CD4-positive, CD25-positive, alpha-beta regulatory T cell (primary cell): ENCODE measurements at places on chromosomes 3 and 15. TPM values are rescaled to one million over a fixed set of nuclear protein-coding genes. Genes with fewer than 3 reads are reported as not detected.

Gene ISLR2
- not detected for polyA plus RNA-seq

DNA sequence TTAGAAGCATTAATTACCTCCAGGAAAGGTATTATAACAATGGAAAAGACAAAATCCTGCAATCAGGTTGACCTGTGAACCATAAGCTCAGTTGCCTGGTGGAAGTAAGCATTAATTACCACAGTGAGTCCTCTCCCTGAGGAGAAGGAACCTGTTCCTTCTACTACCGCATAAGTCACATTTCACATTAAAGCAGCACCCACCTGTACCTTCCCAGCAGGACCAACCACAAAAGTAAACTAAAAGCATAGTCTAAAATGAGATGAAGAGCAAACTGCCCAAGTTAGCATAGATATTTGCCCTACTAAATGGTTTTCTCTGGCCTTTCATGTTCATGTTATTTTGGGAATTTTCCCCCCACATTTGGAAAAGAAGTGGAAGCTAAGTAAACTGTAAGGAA is 78.2 kb downstream of the EFL1 start:
- no peak overlapping the region for H3K27ac ChIP-seq
- no peak for DNase-seq
- H3K4me3 ChIP-seq: no peak overlapping the region
- H3K27me3 ChIP-seq: no peaks in the 10 kb centered on the region

Gene CCR4
- 109 TPM for polyA plus RNA-seq

DNA sequence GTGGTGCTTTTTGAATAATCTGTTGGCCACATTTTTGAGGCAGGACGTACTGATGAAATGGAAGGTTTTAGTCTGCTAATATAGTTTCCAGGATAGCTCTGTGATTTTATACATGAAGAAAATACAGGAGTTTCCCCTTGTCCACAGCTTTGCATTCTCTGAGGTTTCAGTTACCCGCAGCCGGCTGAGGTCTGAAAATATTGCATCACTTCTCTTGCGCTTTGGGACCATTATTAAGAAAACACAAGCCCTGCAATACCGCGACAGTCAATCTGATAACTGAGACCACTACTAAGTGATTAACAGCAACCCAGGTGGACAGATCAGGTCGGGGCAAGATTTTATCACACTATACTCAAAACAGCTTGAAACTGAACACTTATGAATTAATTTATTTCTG is 33.0 kb downstream of the BLM start:
- peak overlapping the region; percentile 41 for H3K27ac ChIP-seq
- H3K27me3 ChIP-seq: no peaks in the 10 kb centered on the region
- H3K4me1 ChIP-seq: peaks cover 22% of the 10 kb centered on the region
- peaks cover 9% of the 10 kb centered on the region for H3K36me3 ChIP-seq
- peak overlapping the region; percentile 68 for H3K4me3 ChIP-seq
- DNase-seq: peak; percentile 10

DNA sequence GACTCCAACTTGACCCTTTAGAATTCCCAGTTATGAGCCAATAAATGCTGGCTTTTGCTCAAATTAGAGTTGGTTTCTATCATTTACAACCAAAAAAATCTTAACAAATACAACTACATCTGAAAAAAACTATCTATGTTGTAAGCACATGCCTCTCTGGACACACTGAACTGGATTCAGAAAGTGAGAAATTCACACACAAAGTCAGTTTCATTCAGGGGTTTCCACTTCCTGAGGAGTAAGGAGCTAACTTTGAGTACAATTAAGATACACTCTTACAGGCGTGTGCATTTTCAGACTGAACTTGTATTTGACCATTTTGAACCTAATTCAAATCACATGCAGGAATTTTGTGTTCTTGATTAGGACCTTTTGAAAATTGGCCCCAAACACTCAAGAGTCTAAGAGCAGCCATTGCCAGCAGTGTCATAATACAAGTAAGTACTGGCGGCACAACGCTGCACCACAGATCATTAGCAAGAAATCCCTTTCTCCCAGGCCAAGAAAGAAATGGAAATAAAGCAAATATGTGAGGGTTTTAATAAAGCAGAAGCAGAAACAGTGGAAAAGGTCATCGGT is 31.2 kb downstream of the LINS1 start:
- H3K36me3 ChIP-seq: peaks cover 42% of the 10 kb centered on the region
- no peak overlapping the region for H3K27ac ChIP-seq
- no peak for DNase-seq
- no peaks in the 10 kb centered on the region for H3K27me3 ChIP-seq

- H3K27me3 ChIP-seq: peaks cover 4% of the 10 kb centered on the region
- DNase-seq: no peak
- no peak overlapping the region for H3K4me3 ChIP-seq
- H3K27ac ChIP-seq: no peak overlapping the region
- H3K4me1 ChIP-seq: no peaks in the 10 kb centered on the region
Measured at GRCh38 chr3:88013592-88013991, 45.2 kb downstream of the CGGBP1 start.

DNA sequence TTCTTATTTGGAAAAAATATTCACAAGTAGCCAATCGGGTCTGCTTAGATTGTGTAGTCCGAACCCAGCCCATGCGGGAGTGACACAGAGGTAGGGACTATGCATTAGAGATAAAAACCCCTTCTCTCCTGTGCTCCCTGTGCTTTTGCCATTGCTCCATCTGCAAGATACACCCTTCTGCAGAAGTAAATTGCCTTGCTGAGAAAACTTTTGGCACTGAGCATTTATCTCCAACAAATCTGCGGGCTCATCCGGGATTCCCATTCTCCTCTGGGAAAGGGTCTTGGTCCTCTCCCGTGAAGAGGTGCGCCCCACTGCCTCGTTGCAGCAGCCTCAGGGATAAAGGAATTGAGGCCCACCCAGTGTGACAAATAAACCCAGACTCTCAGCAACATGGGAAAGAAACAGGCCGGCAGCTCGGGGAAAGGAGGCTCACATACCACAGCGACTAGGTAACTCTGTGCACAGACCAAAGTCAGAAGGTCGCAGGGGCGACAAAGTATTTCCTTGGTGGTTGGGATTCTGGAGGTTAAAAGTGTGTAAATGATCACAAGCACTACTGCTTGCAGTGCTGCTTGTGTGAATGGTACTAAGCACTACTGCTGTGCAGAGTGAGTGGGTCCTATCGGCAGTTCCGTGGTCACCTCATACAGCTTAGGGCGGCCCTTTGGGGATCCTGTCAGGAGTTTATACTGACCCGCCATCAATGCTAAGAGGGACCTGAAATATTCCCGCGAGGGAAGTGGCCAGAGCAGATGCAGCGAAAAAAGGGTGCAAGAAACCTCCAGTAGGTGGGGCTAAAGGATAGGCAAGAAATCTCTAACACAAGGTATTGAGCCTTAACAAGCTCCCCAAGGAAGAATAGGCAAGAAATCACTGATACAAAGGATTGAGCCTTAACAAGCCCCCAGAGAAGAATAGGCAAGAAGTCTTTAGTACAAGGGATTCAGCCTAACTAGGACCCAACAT is 54.3 kb downstream of the GSK3B start:
- no peaks in the 10 kb centered on the region for H3K27me3 ChIP-seq
- H3K4me1 ChIP-seq: no peaks in the 10 kb centered on the region
- H3K27ac ChIP-seq: no peak overlapping the region
- H3K36me3 ChIP-seq: peaks cover 24% of the 10 kb centered on the region
- no peak overlapping the region for H3K4me3 ChIP-seq

DNA sequence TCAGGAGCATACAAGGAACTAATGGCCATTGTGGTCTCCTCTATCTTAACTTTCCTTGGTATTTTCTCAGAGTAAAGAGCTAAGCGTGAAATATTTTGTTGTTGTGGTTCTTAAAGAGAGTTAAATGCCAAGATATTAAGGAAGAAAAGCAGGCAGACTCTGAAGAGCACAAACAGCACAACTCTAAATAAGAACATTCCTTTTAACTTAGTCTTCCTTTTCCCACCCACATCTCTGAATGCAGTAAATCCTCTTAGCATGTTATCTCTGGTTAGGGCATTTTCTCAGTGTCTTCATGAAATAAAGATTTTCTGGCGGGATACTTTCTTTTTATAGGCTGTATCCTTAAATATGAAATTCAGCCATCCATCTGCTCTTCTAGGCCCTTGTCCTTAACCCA is 1.5 kb downstream of the GPR87 start:
- no peak overlapping the region for H3K4me3 ChIP-seq
- H3K27me3 ChIP-seq: no peaks in the 10 kb centered on the region
- no peaks in the 10 kb centered on the region for H3K4me1 ChIP-seq
- no peak for DNase-seq

Gene SKIL
- 2.7 TPM for polyA plus RNA-seq

DNA sequence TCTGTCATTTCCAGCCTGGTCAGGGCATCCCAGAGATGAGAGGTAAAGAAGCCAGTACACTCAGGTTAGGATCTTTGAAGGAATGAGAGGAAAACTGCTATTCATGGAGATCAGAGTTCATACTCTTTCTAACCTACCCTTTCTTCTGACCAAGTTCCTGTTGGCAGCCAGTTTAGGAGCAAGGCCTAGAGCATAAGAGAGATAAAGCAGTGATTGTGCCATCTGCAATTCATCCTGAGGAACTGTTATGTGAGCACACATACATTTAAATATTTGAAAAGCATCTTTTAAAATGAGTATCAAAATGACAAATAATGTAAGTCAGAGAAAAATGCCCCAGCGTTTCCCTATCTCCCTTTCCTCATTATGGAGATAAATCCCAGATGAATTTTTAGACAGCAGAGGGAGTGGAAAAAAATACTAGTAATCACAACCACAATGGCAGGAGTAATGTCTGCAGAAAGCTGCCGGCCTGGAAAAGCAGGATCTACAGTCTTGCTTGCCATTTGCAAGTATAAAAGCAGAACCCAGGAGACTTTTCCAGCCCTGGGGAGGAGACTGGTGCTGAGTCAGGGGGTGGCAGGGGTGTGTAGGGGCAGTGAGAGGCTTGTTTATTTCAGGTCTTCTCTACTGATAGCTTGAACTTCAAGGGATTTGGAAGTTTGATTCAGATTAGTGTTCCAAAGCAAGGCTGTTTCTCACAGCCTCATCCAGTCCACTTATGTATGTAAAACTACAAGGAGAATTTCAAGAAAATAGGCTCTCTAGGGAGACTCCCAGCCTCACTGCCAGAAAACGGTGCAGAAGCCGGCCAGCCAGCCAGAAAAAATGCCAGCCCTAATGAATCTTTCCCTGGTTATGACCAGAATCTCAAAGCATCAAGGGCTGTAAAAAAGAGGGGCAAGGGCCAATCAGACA is 1052.4 kb downstream of the TUSC7 start:
- no peak overlapping the region for H3K4me3 ChIP-seq
- no peak overlapping the region for H3K27ac ChIP-seq
- DNase-seq: no peak
- no peaks in the 10 kb centered on the region for H3K36me3 ChIP-seq
- no peaks in the 10 kb centered on the region for H3K4me1 ChIP-seq
- no peaks in the 10 kb centered on the region for H3K27me3 ChIP-seq

DNA sequence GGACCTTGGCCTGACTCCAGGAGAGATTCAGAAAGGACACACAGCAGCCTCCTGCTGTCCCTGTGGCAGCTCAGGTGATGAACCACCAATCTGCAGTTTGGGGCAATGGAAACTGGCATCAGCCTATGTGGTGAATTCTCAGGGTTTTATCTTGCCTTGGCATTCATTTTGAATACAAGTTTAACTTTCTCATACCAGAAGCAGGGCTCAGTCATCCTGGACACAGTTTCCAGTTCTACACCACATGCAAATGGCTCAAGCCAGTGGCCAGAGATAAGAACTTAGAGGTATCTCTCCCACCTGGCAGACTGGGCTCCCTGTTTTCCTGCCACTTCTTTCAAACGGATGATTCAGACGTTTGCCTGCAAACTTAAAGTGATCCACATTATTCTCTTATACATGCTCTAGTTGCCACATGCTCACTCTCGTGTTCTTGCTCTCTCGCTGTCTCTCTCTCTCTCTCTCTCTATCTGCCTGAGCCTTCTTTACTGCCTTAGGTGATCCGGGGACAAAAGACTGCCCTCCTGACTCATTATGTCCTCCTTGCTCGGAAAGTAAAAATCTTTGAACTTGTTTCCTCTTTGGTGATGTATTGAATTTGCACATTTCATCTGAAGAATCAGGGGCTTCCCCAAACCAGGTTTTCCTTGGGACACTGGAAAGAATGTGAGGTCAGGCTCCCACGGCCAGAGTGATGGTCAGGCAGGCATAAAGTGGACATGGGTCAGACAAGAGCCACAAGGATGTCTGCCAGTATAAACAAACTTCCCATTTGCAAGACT is 99.6 kb upstream of the STT3B start:
- H3K4me1 ChIP-seq: no peaks in the 10 kb centered on the region
- no peak overlapping the region for H3K27ac ChIP-seq
- no peak overlapping the region for H3K4me3 ChIP-seq
- DNase-seq: no peak
- H3K27me3 ChIP-seq: no peaks in the 10 kb centered on the region

GRCh38 chr3:149464542-149465328 is 9.8 kb upstream of the TM4SF4 start:
- H3K4me3 ChIP-seq: no peak overlapping the region
- no peak for DNase-seq
- no peaks in the 10 kb centered on the region for H3K36me3 ChIP-seq
- no peaks in the 10 kb centered on the region for H3K4me1 ChIP-seq
- no peaks in the 10 kb centered on the region for H3K27me3 ChIP-seq
- H3K27ac ChIP-seq: no peak overlapping the region

DNA sequence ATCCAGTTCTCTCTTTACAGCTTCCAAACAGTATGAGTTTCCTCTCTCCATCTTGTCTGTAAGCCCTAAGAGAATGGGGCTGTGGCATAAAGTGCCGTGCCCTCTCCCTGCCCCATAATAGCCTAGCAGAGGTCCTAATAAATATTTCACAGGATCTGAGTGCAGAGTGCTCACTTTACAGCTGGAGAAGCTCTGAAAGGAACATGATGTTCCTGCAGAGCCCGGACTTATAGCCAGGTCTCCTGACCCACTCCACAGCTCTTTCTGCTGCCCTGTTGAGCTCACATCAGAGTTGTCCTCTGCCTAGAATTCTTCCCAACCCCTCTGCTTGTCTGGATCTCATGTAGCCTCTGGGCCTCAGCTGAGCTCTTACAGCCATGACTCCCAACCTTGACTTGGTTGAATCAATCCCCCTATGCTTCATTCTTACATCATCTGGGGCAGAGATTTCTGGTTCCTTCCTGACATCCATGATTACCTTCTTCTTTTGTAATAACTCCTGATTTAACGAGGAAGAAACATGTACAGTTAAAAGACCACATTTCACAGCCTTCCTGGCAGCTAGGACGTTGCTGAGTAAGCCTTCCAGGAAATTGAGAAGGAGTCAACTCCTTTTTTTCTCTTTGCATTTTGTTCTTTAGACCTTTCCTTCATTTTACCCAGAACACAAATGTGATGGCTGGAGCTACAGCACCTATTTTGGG is 135.3 kb downstream of the RPLP1 start:
- H3K27me3 ChIP-seq: no peaks in the 10 kb centered on the region
- no peak for DNase-seq
- H3K4me3 ChIP-seq: no peak overlapping the region
- H3K4me1 ChIP-seq: no peaks in the 10 kb centered on the region
- H3K36me3 ChIP-seq: no peaks in the 10 kb centered on the region

Gene PIGZ
- 0.37 TPM for polyA plus RNA-seq

- H3K4me3 ChIP-seq: no peak overlapping the region
- peaks cover 31% of the 10 kb centered on the region for H3K36me3 ChIP-seq
- no peaks in the 10 kb centered on the region for H3K4me1 ChIP-seq
- H3K27ac ChIP-seq: no peak overlapping the region
- no peak for DNase-seq
- H3K27me3 ChIP-seq: no peaks in the 10 kb centered on the region
Measured at GRCh38 chr15:66480267-66480666, 17.3 kb downstream of the SNAPC5 start.
